ENCODE measurements at places on chromosomes 3 and 15.

- no peak for DNase-seq
Observed at GRCh38 chr3:111073218-111073617, 1.6 kb downstream of the NECTIN3 start.

- peak; percentile 62 for DNase-seq
Observed at GRCh38 chr15:75198560-75199356, 2.9 kb upstream of the C15orf39 start.

- DNase-seq: no peak
Observed at GRCh38 chr3:120795959-120796358, 53.4 kb downstream of the GTF2E1 start.

- no peak for DNase-seq
Observed at GRCh38 chr3:2826036-2826435, 284.1 kb downstream of the IL5RA start.

DNA sequence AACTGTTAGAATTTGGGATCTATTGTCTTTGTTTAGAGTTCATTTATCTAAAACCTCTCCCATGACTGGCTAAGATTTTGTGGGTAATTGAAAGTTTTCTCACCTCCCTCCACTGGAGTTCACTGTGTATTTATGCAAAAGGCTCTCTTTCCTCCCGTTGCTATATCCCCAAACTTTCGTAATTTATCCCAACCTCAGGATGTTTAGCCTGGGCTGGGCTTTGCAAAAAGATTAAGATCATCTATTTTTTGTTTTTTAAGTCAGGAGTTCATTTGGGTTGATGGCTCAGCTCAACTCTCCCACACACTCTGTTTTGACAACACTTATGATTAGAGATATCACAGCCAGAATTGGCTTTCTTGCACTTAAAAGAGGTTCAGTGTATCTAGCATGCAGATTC is 27.0 kb downstream of the SUCNR1 start:
- DNase-seq: no peak

- no peak for DNase-seq
Observed at GRCh38 chr3:20773320-20773984, 587.4 kb upstream of the SGO1 start.

- no peak for DNase-seq
Observed at GRCh38 chr3:63979093-63979885, 44.0 kb downstream of the PSMD6 start.

- no peak for DNase-seq
Observed at GRCh38 chr15:98326804-98327203, 321.5 kb upstream of the IGF1R start.

- no peak for DNase-seq
Observed at GRCh38 chr3:43005981-43006380, 26.9 kb downstream of the GASK1A start.

GRCh38 chr3:43199645-43200306 is 86.6 kb upstream of the SNRK start:
- DNase-seq: no peak

DNA sequence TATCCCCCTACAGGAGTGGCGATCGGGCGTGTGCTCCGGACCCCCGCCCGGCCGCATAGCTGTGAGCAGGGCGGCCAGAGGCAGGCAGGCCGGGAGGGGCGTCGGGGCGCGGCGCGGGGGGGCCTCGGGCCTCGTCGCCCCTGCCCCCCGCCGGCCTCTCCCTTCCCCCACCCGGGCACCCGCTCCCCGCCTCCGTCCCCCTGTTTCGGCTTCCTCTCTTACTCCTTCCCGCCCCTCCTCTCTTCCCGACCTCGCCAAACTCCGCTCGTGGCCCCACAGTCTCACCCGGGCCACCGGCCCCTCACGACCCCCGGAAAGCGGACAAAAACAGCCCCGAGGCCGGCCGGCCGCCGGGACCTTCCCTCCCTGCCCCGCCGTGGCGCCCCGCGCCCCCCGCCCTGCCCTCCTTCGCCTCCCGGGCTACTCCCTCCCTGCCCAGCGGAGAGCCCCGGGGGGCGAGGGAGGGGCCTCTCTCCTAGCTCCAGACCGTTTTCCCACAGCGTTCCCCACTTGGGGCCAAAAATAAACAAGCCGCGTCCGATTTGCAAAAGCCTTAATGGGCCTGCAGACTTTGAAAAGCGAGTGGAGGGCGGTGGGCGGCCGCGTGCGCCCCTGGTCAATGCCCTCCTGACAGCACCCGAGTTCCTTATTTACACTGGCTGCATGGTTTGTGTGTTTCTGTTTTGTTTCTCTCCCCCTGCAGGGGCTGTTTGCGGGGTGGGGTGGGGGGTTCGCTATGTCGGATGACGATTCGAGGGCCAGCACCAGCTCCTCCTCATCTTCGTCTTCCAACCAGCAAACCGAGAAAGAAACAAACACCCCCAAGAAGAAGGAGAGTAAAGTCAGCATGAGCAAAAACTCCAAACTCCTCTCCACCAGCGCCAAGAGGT is 1.0 kb downstream of the UBE2E1 start:
- DNase-seq: no peak

GRCh38 chr3:23623844-23624243 is 181.9 kb upstream of the UBE2E1 start:
- DNase-seq: no peak

GRCh38 chr3:150588027-150588830 is 14.9 kb upstream of the SELENOT start:
- DNase-seq: no peak

DNA sequence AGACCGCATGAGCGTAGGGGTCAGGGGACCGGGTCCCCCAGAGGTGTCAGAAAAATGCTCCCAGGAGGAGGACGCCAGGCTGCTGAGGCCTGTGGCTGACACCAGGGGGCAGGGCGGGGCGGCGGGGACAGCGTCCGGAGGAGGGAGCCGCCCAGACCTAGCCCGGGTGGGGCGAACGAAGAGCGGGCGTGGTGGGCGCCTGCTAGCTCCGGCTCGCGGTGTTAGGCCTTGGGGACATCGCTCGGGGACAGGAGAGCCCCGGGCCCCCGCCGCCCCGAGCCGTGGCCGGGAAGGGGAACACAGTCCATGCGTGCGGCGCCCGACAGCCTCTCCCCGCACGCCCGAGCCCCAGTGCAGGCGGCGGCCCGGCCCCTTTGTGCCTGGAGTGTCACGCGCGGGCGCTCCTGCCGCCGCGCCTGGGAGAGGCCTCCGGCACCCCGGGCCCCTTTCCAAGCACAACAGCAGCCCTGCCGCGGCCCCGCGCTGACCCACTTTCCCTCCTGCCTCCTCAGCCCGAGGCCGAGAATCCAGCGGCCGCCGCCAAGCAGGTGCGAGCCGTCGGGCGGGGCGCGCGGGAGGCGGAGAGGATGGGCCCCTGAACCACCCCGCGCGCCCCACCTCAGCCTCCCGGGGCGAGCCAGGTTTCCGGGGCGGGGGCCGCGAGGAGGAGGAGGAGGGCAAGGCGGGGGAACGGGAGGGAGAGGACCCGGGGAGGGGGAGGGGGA is 111.0 kb upstream of the KLF13 start:
- DNase-seq: peak; percentile 61

DNA sequence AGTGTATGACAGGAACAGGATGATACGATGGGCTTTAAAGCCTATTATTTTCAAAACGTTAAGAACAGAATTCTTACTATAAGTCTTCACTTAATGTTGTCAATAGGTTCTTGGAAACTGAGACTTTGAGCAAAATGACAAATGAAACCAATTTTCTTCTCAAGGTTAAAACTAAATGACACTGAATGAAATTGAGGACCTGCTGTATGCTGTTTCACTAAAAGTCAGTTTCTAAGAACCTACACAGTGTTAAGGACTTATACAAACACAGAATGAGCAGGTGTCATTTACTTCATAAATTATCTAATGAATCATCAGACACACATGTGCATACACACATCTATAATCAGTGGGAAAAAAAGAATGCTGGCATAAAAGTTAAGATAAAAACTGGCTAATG is 106.9 kb downstream of the RFTN1 start:
- DNase-seq: no peak

DNA sequence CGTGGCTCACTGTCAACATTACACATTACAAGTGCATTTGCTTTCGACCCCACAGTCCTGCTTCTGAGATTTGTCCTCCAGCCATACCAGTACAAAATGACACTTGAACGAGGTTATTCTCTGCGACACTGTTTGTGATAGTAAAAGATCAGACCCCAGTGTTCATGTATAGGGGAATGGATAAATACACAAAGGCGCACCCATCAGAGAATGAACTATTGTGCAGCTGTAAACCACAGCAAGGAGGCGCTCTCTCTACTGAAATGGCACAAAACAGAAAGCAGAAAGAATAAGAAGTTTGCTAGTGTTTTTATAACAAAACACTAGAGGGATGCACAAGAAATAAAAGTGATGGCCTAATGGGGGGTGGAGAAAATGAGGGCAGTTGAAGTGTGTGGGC is 4.9 kb upstream of the CHSY1 start:
- DNase-seq: peak; percentile 49

DNA sequence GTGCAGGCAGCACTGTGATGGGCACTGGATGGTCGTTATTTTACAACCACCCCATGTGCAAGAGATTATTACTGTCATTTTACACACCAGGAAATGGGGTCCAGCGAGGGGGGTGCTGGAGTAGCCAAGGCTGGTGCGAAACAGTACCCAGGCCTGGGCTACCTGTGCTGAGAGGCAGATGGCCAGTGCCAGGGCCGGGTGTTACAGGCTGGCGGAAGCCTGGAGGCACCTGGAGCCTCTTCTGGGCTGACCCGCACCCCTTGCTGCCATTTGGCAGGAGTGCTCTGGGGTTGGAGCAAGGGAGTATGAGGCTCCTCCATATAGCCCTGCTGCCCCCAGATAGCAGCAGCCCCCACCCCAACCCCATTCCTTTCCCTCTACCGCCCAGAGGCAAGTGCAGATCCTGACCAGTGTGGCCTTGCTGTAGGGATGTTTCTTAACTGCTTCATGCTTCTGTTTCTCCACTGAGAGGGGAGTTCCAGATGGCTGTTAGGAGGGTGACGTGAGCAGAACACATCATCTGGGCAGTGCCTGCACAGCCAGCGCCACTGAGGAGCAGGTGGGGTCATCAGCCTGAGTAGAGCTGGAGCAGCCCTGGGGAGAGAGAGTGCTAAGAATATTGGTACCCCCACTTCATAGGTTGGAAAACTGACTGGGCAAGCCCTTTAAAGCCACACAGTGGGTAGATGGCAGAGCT is 15.3 kb downstream of the SNX33 start:
- no peak for DNase-seq

DNA sequence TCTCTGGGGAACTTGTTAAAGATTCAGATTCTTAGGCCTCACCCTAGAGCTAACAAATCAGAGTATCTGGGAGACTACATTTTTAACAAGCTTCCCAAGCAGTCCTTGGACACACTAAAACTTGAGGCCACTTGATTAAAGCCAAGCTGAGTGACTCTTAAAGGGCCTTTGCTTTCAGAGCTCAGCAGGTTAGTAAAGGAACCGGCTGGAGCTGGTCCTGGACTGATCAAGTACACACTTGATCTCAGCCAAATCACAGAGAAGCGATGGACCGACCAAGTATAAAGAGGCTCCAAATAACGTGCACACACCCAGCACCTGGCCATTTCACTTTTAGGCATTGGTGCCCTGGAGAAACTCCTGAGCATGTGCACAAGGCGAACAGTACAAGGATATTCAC is 12.9 kb upstream of the TM6SF1 start:
- no peak for DNase-seq

DNA sequence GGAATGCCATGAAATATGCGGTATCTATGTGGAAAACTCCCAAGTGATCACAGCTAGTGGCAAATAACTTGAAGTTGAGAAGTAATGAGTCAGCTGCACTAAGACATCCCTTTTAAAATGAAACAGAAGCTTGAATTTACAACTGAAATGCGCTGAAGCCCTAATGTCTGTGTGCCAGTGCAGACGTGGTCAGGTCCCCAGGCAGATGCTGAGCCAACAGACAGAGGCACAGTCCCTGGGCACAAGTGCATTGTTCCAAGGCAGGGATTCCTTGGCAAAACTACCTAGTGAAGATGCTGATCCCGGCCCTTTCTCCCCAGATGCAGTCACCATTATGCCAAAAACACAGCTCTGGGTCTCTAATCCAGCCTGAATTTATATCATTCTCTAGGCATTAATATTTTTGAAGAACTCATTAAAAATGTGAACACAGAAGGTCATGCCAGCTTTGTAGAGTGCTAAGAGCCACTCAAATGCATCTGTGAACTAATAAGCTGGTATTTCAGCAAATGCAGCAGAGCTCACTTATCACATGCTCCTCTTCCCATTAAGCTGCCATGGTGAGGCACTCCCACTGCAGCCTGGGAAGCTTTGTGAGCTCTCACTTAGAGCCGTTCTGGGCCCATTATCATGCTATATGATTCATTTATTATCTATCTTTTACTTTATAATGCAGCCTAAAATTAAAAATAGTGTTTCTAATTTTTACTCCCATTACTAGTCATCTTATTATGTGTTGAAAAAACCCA is 200.1 kb downstream of the GABRB3 start:
- DNase-seq: no peak

GRCh38 chr3:183255348-183255730 is 2.3 kb downstream of the B3GNT5 start:
- DNase-seq: no peak

DNA sequence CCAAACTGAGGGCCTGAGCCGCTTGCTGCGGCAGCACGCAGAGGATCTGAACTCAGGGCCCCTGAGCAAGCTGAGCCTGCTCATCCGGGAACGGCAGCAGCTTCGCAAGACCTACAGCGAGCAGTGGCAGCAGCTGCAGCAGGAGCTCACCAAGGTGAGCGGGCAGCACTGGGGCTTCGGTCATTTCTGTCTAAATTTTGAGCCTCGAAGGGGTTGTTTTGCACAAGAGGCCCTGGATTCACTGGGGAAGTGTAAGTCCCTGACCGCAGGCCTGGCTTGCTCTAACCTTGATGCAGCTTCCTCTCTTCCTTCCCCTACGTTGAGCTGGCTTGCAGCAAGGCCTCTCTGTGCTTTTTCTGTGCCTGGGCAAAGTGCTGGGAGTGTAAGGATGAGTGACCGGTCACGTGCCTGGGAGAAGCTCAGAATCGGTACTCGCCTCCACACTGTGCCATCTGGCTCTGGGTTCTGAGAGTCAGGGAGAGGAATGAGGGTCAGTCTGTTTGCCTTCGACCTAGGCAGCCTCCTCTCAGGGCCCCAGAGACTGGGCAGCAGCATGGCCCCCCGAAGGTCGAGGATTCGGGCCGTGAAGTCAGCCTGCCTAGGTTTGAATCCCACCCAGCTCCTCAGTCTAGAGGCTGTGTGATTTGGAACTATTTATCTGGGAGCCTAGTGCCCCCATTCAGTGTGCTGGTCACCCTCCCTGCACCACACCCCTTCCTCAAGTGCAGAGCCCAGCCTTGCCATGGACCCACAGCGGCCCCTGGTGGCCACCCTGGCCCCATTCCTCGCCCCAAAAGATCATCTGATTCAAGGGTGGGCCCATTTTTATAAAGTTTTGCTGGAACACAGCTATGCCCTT is 1.4 kb downstream of the FES start:
- DNase-seq: peak; percentile 68

GRCh38 chr3:190004656-190005055 is 116.0 kb downstream of the P3H2 start:
- no peak for DNase-seq

DNA sequence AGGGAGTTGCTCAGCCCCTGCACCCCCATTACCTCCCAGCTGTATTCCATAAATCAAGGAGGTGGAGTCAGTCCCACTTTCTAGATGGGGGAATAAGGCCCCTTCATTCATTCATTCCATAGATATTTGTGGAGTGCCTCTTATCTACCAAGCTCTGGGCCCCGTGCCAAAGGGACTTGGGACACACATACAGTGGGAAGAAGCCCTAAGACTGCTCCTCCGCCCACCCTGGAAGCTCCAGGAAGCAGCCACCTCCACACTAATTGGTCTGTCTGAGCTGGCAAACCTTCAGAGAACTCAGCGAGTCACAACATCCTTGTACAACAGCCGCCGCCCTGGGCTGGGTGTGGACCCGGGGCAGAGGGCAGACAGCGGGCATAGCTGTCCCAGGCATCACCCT is 6.4 kb downstream of the STRA6 start:
- DNase-seq: peak; percentile 10

Measured in SK-MEL-5 (cell line).